Lung (tissue), 17 donors: ENCODE measurements at places on chromosomes 1 and 21. TPM values are rescaled to one million over a fixed set of nuclear protein-coding genes. Genes with fewer than 3 reads are reported as not detected.
A peak's percentile ranks its signal among the peaks of the same experiment; 100 is the strongest.

CRNN gene
- total RNA-seq = not detected

GRCh38 chr21:40531016-40531415 lies 315.9 kb downstream of the DSCAM start:
- no peak overlapping the region for H3K27ac ChIP-seq
- H3K4me3 ChIP-seq = no peak overlapping the region
- no peaks in the 10 kb centered on the region for H3K27me3 ChIP-seq

DPT gene
- total RNA-seq = 7.4 TPM

KIF17 gene
- total RNA-seq = 9.6 TPM

PPFIA4 gene
- 1.3 TPM for total RNA-seq

SLC1A7 gene
- 0.14 TPM for total RNA-seq

UBL4B gene
- not detected for total RNA-seq

PDC gene
- not detected for total RNA-seq

NBPF20 gene
- 2.1 TPM for total RNA-seq

GRCh38 chr1:82858031-82858430 lies 1057.3 kb downstream of the ADGRL2 start:
- DNase-seq = peak; percentile 73
- H3K27ac ChIP-seq = no peak overlapping the region
- no peaks in the 10 kb centered on the region for H3K36me3 ChIP-seq
- no peak overlapping the region for H3K4me3 ChIP-seq
- H3K27me3 ChIP-seq = no peaks in the 10 kb centered on the region

ADGRL2 gene
- total RNA-seq = 421 TPM

- H3K4me3 ChIP-seq = no peak overlapping the region
- H3K27ac ChIP-seq = no peak overlapping the region
- H3K36me3 ChIP-seq = no peaks in the 10 kb centered on the region
- no peak for DNase-seq
These were observed 550.1 kb downstream of the LTN1 start for GRCh38 chr21:28442624-28443023.

DNA sequence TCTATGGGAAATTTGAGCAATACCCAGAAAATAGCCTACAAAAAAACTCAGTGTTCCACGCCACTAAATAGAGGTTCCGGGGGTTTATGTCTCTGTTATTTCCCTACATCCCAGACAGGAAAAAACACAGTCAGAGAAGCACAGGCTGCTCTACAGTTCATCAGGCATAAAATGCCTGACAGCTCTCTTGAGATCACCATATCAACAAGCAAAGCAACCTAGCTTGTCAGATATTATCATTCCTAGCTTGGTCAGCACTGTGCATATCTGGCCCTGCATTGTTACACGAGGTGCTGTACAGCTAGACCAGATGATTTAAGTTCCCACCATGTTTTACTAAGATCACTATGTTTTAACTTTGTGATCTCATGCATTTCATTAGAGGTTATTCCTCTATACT lies 172.6 kb downstream of the PTPRC start:
- DNase-seq = no peak
- H3K27me3 ChIP-seq = no peaks in the 10 kb centered on the region
- no peaks in the 10 kb centered on the region for H3K36me3 ChIP-seq
- no peak overlapping the region for H3K4me3 ChIP-seq
- H3K4me1 ChIP-seq = no peaks in the 10 kb centered on the region

DNA sequence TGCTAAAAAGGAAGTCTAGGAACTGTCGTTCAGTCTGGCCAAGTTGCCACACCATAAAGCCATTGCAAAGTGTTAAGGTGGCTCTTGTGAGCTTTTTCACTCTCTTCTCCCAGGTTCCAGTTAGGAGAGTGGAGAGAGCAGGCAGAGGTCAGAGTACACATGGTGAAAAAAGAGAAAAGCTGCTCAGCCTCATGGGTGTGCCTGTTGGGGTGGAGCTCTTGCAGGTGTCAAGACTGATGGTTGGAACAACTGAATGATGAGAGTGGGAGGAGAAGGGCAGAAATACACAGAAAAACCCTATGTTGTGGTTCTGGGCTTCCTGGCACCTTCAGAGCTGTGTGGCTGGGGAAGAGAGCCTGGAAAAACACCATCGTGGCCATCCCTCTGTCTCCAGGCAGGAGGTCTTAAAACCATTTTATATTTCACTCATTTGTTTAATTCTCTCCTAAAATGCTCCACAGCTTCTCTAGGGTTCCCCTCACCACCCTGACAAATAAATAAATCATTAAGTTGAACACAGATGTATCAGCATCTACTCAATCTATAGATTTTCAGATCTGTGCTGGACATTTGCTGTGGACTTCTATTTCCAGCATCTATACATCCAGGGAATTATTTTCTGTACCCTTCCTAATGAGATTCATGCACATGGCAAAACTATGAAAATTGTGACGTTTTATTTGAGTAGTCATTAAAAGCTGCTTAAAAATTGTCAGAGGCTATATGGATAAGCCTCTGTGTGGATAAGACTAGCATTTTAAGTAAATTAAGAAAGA lies 17.5 kb downstream of the UBASH3A start:
- H3K36me3 ChIP-seq = no peaks in the 10 kb centered on the region
- no peaks in the 10 kb centered on the region for H3K4me1 ChIP-seq
- DNase-seq = no peak
- H3K4me3 ChIP-seq = no peak overlapping the region
- no peak overlapping the region for H3K27ac ChIP-seq

- DNase-seq = no peak
- H3K4me1 ChIP-seq = peaks cover 9% of the 10 kb centered on the region
- H3K27me3 ChIP-seq = peaks cover 6% of the 10 kb centered on the region
- no peaks in the 10 kb centered on the region for H3K36me3 ChIP-seq
- H3K27ac ChIP-seq = no peak overlapping the region
- H3K4me3 ChIP-seq = no peak overlapping the region
These were observed 101.4 kb upstream of the C1orf174 start for GRCh38 chr1:4001461-4001860.

HDGF gene
- total RNA-seq = 187 TPM

GRCh38 chr1:104706631-104707147 lies 957.0 kb downstream of the AMY1C start:
- DNase-seq = no peak
- H3K4me3 ChIP-seq = no peak overlapping the region
- no peak overlapping the region for H3K27ac ChIP-seq
- no peaks in the 10 kb centered on the region for H3K4me1 ChIP-seq
- no peaks in the 10 kb centered on the region for H3K36me3 ChIP-seq

DNA sequence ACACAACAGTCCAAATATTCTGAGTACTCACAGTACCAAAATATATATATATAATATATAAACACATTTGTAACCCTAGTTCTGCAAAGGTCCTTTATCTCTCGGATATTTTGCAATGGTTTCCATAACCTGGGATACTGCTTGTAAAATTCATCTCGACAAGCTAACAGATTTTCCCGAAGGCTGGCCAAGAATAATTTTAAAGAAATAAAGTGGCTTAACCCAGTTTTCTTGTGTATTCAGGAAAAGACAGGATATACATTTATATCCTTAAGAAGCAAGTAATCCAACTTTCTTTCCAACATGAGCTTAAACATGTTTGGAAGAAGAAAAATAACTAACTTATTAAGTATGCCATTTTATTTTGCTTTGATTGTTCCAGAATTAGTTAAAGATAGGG lies 348.7 kb upstream of the RUNX1 start:
- no peak for DNase-seq
- no peaks in the 10 kb centered on the region for H3K36me3 ChIP-seq
- H3K4me1 ChIP-seq = no peaks in the 10 kb centered on the region

LENEP gene
- not detected for total RNA-seq

NKAIN1 gene
- not detected for total RNA-seq

GPR3 gene
- 0.58 TPM for total RNA-seq

DNA sequence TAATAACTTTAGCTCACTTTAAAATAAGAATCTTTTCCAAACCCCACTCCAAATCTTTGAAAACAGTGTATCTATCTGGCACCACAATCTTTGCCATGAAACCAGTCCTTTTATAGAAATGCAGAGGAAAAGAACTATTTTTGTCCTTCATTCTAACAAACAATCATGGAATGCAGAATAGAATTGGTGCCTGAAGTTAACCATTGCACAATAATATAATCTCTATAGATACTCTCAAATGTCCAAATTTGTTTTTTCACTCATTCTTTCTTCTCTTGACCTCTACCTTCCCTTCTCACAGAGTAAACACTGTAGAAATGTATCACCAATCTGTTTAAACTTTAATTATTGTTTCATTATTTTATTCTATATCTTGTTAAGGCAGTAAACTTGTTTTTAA lies 34.8 kb downstream of the TTLL7 start:
- H3K4me3 ChIP-seq = no peak overlapping the region
- H3K36me3 ChIP-seq = no peaks in the 10 kb centered on the region
- no peak for DNase-seq
- H3K27me3 ChIP-seq = no peaks in the 10 kb centered on the region
- H3K4me1 ChIP-seq = no peaks in the 10 kb centered on the region
- H3K27ac ChIP-seq = no peak overlapping the region

- H3K36me3 ChIP-seq = peaks cover 16% of the 10 kb centered on the region
- H3K27me3 ChIP-seq = no peaks in the 10 kb centered on the region
- no peak for DNase-seq
- H3K27ac ChIP-seq = no peak overlapping the region
- no peaks in the 10 kb centered on the region for H3K4me1 ChIP-seq
- H3K4me3 ChIP-seq = no peak overlapping the region
These were observed 6.6 kb upstream of the NHLH1 start for GRCh38 chr1:160360227-160360695.

GRCh38 chr1:180924939-180925338 lies 12.2 kb downstream of the KIAA1614 start:
- H3K36me3 ChIP-seq = no peaks in the 10 kb centered on the region
- no peak overlapping the region for H3K27ac ChIP-seq
- H3K4me1 ChIP-seq = peaks cover 39% of the 10 kb centered on the region
- H3K27me3 ChIP-seq = no peaks in the 10 kb centered on the region
- H3K4me3 ChIP-seq = no peak overlapping the region

DNA sequence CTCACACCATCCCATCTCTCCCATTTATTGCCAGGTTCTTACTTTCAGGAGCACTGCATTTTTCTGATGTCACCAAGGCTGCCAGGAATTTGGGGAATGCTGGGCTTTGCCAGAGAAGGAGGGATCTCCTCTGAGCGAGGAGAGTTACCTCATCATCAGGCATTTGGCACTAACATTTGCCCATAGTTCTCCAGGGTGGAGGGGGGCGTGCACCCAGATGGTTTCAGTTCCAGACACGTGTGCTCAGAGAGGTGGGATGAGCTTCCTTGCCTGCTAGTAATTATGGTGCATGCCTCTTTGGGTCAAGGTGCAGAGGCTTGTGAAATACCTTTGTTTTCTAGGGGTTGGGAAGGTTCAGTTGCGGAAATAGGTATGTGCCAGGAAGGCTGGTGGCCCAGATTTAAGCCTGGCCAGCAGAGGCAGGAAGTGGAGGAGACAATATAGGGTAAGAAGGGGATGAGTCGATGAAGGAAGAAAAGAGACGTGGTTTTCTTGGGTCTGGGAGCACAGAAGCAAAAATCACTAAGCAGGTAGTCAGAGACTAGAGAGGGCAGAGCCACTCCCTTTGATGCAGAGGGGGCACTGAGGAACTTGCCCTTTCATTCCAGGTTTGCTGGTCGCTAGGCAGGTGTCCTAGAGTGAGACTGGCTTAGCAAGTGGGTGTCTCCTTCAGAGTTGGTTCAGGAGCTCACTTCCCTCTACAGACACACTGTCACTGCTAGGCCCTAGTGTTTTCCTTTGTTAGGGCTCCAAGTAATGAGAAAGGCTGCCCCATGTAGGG lies 7.2 kb downstream of the TUFT1 start:
- peaks cover 7% of the 10 kb centered on the region for H3K4me1 ChIP-seq
- peak overlapping the region; percentile 69 for H3K27ac ChIP-seq
- no peaks in the 10 kb centered on the region for H3K27me3 ChIP-seq
- H3K4me3 ChIP-seq = no peak overlapping the region

- H3K36me3 ChIP-seq = peaks cover 1% of the 10 kb centered on the region
- H3K27me3 ChIP-seq = no peaks in the 10 kb centered on the region
- no peaks in the 10 kb centered on the region for H3K4me1 ChIP-seq
- no peak overlapping the region for H3K4me3 ChIP-seq
- H3K27ac ChIP-seq = no peak overlapping the region
These were observed 167.1 kb downstream of the PHTF1 start for GRCh38 chr1:113592230-113592629.

GRCh38 chr1:239438891-239439290 lies 52.5 kb downstream of the CHRM3 start:
- no peak for DNase-seq
- H3K27me3 ChIP-seq = no peaks in the 10 kb centered on the region
- no peak overlapping the region for H3K4me3 ChIP-seq
- H3K4me1 ChIP-seq = peaks cover 9% of the 10 kb centered on the region

DNA sequence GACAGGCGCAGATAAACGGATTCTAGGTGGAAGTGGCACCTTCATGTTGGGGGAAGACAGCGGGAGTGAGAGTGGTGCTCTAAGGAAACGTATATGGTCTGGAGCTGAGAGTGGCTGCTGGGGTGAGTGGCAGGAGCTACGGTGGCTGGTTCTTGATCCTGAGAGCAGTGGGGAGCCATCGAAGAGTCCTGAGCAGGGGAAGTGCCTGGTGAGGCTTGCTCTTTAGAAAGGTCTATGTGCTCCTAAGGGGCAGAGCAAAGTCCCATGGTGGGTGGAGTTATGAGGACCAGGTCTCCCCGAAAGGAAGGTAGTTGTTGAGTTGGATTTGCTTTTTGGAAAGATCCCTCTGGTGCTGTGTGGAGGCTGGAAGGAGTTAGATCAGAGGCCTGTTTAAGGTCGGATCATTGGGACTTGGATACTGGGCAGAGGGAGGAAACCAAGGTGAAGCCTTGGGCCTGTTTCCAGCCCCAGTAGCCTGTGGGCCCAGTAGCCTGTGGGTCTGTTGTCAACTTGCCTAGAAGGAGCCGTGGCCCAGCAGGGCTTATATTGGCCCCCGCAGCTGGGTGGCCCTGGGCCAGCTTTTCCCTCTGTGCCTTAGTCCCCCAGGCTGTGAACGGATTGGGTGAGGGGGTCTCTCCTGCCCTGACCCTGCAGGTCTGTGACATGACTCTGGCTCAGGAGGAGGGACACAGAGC lies 33.0 kb downstream of the ACOT11 start:
- no peak for DNase-seq
- no peaks in the 10 kb centered on the region for H3K36me3 ChIP-seq
- H3K4me1 ChIP-seq = peaks cover 36% of the 10 kb centered on the region
- H3K4me3 ChIP-seq = no peak overlapping the region
- H3K27ac ChIP-seq = peak overlapping the region; percentile 88

DNA sequence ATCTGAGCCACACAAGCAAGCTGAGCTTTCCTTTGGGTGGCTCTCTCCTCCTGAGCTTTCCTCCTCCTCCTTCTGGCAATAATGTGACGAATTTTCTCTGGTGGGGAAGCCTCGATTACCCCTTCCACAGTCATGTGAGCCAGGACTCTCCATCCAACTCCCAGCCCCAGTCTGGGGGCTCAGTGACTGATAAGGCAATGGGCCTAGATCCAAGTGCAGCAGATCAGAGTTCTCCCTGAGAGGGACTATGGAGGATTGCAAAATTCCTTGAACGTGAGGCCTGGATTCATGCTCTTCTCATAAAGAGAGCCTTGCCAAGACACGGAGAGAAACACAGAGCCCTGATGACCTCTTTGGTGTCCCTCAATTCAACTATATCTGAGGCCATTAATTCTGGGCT lies 31.3 kb upstream of the TRIM67 start:
- H3K4me3 ChIP-seq = no peak overlapping the region
- no peak overlapping the region for H3K27ac ChIP-seq

GRCh38 chr21:38645282-38645681 lies 147.0 kb upstream of the ERG start:
- H3K36me3 ChIP-seq = no peaks in the 10 kb centered on the region
- no peak for DNase-seq
- H3K4me3 ChIP-seq = no peak overlapping the region
- H3K27ac ChIP-seq = no peak overlapping the region
- H3K4me1 ChIP-seq = no peaks in the 10 kb centered on the region
